DMS79 treated with DMSO at 0.1 percent for 48 hours (cell line): ENCODE measurements at places on chromosomes 5 and 9.
A peak's percentile ranks its signal among the peaks of the same experiment; 100 is the strongest.

DNA sequence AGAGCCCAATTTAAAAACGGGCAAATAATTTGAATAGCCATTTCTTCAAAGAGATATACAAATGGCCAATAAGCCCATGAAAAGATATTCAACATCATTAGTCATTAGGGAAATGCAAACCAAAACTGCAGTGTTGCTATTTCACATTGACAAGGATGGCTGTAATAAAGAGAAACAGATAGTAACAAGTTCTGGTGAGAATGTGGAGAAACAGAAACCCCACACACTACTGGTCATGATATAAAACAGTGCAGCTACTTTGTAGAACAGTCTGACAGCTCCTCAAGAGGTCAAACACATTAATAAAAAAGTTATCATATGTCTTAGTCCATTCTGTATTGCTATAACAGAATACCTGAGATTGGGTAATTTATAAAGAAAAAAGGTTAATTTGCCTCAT lies 237.0 kb upstream of the GRAMD2B start:
- no peak for DNase-seq

DNA sequence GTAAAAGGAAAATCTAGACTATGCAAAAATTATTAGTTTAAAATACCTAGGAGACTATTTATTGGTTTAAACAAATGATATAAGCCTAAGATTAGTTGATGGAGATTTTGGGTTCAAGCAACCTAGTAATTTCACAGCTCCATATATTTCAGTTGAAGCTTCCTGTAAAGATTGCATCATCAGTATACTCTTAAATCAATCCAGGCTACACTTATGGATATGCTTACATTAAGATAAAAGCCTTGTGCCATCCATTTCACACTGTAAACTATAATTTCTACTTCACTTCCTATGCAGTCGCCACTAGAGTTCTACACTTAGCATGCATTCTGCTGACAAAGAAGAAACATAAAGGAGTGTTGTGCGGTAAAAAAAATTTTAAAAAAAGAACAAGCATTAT lies 7.3 kb upstream of the LIX1 start:
- DNase-seq: no peak

DNA sequence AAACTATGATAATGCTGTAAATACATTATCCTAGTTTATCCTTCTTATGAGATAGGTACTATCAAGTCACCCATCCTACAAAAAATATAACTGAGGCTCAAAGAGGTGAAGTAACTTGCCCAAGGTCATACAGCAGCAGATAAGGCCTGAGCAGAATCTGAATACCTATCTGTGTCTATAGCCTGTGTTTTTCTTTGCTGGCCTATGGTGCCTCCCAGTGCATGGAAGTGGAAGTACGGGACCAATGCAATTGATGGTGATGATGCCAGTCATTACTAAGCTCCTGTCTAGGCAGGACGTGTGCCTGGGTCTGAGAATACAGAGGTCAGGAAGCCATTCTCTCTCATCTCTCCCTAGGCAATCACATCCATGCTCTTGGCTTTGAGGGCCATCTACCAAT lies 67.8 kb downstream of the FAT2 start:
- peak; percentile 3 for DNase-seq

GRCh38 chr5:168015506-168015905 lies 275.9 kb upstream of the WWC1 start:
- no peak for DNase-seq

GRCh38 chr5:20305463-20305862 lies 317.5 kb upstream of the CDH18 start:
- DNase-seq: no peak

DNA sequence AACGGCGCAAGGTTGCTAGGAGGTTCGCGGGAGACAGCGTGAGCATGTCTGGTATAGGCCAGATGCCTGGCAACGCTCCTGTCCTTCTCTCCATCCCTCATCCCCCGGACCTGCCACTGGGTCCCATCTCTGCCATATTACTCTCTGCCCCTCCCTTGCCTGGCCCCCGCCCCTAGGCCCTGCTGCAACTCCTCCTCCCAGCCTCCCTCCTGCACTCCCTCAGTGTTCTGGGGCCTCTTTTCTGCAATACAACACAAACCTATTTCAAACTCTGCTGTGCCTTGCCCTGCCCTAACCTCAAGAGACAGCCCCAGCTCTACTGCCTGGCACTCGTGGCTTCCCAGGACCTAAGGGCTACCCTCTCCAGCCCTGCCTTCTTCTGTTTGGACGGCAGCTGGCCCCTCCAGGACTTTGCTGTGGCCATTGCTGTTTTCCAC lies 8.9 kb upstream of the DBN1 start:
- DNase-seq: no peak

GRCh38 chr5:16673241-16674201 lies 56.7 kb upstream of the RETREG1 start:
- peak; percentile 84 for DNase-seq

- DNase-seq: no peak
These were observed 855 bp downstream of the MCC start for GRCh38 chr5:113487416-113487780.

- no peak for DNase-seq
These were observed 189.8 kb downstream of the DRD1 start for GRCh38 chr5:175254155-175254554.

DNA sequence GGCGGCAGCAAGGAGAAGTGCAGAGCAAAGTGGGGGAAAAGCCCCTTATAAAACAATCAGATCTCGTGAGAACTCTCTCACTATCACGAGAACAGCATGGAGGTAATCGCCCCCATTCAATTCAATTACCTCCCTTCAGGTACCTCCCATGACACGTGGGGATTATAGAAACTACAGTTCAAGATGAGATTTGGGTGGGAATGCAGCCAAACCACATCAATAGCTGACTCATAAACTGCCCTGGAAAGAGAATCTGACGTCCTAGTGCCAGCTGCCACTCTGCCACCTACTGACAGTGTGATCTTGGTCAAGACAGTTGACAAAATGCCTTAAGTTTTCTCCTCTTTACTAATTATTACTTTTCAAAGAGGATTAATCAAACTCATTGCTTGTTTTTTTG lies 128.3 kb downstream of the GPBP1 start:
- DNase-seq: no peak

DNA sequence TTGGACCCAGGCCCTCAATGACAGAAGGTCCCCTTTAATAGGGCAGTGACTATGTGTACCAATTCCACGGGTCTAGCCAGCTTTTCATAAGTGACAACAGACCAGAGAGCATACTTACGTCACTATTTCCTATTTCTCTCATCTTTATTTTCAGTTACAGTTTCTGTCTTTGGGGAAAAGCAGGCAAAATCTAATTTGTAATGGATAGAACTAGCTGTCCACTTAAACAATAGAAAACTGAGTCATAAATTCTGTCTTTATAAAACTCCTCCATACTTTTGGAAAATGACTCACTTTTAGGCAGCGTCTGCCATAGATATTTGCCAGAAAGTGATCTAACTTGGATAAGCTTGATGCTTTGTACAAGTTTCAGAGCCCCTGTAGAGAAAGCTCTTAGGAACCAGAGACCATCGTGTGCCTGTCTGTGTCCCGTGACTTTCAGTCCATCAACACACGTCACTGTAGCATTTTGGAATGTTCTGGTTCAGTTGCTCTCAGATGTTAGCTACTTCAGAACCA lies 101.9 kb downstream of the F2RL2 start:
- no peak for DNase-seq

GRCh38 chr5:119795768-119796167 lies 166.4 kb downstream of the FAM170A start:
- no peak for DNase-seq

- DNase-seq: peak; percentile 77
These were observed 237.9 kb downstream of the SLF1 start for GRCh38 chr5:94856257-94856800.

DNA sequence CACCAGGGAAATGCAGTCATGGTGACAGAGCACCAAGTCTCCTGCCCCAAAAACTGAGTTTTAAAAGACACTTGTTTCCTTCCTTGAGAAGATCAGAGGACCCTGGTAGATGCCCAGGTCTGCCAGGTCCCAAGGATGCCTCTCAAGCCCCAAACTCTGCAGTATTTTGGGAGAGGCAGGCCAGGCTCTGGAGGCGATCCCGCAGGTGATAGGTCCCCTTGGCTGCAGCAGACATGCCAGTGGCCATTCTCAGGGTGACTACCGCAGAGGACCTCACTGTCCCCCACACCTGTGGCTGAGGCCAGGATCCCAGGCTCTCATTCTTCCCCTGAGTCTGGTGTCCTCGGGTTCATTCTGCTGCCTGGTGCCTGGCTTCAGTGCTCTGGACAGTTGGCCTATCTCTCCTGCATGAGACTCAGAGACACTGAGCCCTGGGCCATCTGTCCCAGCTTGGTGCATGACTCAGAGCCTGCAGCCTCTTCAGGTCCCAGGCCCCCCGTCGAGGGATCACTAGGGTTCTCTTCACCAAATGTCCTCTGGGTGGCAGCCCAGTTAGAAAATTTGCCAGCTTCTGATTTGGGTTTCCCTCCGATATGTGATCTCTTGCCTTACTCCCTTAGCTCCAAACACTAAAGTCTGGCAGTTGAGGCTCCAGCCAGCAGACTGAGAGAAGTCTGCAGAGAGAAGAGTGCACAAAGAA lies 59.7 kb upstream of the GARNL3 start:
- no peak for DNase-seq

GRCh38 chr5:58453306-58453705 lies 6.6 kb downstream of the PLK2 start:
- no peak for DNase-seq

DNA sequence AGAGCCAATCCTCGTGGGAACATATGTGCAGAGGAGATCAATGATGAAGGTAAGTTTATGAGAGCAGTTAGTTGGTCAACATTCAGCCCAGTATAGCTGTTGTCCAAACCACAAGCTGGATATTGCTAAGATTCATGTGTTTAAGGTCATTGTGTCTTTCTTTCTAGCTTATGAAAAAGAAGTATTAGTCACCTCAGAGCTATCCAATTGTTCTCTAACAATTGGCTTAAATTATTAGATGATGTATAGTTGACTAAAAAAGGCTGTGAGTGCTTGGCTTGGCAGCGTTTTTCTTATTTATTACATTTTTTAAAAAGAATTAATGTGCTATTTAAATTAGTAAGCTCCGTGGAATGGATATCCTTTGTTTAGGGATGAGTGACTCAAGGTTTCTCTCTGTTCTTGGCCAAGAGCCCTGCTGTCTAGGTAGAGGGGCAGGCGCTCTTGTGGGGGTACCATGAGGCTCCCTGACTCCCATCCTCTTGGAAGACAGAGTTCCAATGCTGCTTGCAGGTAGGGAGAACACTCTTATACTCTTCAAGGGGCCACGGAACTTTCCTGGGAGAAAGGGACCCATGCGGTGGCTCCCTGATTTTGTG lies 487.4 kb downstream of the IRX1 start:
- DNase-seq: no peak

DNA sequence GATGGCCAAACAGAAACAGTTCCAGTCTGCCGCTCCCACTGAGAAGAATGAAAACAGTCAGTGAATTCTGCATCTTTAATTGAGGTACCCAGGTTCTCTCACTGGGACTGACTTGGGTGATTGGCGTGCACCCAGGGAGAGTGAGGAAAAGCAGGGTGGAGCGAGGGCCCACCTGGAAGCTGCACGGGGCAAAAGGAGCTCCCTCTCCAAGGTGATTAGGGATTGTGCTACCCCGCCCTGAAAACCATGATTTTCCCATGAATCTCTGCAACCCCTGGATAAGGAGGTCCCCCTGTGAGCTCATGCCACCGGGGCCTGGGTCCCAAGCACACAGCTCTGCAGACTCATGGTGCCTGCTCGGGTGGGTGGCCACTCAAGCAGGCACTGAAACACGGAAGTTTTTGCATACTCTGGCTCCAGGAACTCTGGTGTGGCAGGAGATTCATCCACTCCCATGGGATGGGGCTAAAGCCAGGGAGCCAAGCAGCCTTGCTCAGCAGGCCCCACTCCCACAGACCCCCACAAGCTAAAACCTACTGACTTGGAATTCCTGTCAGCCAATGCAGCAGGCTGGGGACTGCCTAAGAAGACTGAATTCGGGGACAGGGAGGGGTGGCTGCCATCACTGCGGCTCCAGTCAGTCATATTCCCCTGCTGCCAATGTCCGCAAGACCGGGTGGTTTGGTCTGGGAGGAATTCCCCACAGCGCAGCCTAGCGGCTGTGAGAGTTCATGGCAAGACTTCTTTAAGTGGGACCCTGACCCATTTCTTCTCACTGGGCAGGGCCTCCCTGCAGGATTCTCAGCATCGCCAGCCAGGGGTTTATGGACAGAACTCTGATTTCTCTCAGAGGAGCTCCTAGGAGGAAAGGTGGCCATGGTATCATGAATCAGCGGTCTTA lies 652.2 kb upstream of the RGMB start:
- DNase-seq: no peak

- no peak for DNase-seq
These were observed 68.6 kb upstream of the STARD4 start for GRCh38 chr5:111580956-111581355.

GRCh38 chr9:108845507-108845906 lies 10.3 kb downstream of the ACTL7B start:
- peak; percentile 27 for DNase-seq

DNA sequence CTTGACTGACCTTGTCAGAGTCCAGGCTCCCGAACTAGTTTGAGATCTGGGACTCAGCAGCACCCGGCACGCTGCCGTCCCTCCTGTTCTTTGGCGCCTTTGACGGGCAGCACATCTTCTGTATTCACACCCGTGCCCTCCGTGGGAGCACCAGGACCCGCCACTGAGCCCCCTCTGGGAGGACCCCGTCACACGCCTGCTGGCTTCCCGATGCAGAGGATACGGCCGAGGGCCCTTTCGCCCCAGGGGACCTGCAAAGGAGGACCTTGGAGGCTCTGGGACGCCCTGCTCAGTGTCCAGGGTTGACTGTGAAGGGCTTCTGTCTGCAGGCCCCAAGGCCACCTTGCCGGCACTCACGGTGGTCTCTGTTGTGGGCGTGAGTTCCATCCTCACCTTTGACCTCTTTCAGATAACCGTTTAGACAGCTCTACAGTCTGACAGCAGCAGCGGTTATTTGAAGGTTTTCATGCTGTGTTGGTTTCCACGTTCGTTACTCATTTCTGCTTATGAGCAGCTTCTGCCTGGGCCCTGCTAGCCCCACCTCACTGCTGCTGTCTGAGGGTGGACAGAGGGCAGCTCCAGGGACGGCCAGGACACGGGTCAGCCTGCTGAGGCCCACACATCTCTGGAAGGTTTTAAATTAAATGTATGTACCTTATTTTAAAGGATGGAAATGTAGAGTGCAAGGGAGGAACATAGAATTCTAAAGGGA lies 12.6 kb upstream of the EXOC3 start:
- no peak for DNase-seq

DNA sequence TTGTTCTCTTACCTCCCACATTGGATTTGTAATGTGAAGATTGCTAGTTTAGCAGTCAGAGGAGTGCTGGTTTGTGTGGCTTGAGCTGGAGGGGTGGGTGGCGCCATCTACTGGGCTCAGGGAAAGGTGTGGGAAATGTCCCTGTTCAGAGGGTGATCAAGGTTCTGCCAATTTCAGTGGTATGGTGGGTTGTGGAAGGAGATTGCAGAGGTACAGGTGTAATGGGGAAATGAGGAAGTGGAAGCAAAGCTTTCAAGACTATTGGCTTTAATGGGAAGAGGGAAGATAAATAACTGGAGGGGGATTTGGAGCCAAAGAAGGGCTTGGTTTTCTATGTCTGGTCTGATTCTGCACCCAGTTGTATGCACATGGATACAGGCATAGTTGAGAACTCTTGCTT lies 76.4 kb downstream of the OSMR start:
- DNase-seq: no peak

GRCh38 chr5:6856653-6857052 lies 143.4 kb downstream of the TENT4A start:
- DNase-seq: peak; percentile 26

GRCh38 chr5:95731571-95732554 lies 727 bp downstream of the RHOBTB3 start:
- DNase-seq: peak; percentile 57

GRCh38 chr5:159003045-159004030 lies 96.4 kb downstream of the EBF1 start:
- DNase-seq: peak; percentile 31

- DNase-seq: no peak
These were observed 9.4 kb downstream of the APTX start for GRCh38 chr9:32991897-32992594.
